ENCODE measurements at places on chromosomes 12 and 14.

DNA sequence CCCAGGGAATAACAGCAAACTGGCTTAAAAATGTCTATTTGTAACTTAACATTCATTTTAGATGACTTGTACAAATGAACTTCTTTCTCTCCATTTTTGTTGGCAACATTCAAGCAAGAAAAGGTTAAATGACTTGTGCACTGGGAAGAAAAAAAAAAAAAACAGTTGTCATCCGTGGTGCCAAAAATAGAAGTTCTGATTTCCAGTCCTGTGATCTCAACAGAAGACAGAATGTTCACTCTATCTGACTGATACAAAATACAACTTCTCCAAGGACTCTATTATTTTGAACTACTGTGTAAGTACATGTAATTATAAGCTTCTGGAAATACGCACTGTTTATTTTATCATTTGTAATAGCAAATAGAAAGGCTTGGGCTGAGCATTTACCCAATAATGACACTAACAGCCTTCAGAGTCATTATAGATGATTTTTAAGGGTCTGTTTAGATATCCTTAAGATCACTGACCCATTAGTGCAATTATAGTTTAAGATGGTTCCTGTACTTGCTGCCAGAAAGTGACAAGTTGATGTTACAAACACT lies 59.9 kb downstream of the LIN7A start:
- DNase-seq, result no peak

DNA sequence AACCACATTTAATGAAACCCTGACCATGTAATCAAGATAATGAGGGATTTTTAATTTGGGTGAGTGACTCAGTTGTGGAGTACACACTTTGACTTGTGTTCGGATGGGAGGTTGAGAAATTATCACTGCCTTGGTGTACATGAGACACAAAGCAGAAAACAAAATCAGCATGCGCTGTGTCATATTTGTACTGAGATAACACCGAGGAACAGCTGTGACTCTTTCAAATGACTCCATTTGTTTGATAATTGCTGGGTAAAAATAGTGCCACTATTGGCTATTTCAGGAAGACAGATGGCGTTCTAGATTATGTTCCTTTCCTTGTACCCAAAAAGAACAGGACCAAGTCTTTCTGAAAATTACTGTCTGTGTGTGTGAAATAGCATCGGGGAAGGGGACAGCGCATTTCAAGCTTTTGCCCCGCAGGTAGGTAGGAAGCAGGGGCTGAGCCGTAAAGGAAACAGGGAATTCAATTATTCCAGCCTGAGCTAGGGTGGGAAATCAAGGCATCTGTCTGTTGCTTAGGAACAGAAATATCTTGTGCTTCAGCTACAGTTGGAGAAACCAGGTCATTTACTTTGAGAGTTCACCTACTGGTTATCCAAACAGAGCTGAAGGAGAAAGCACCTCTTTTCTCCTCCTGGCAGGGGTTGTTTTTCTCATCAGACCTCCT lies 114.3 kb downstream of the SNAPC1 start:
- DNase-seq, result no peak

- DNase-seq, result no peak
These were observed 1381.7 kb upstream of the SEL1L start for GRCh38 chr14:82915381-82915780.

- DNase-seq, result no peak
These were observed 136.2 kb upstream of the PDZRN4 start for GRCh38 chr12:41051954-41052353.

GRCh38 chr14:54175298-54175942 lies 218.8 kb upstream of the BMP4 start:
- peak; percentile 50 for DNase-seq

DNA sequence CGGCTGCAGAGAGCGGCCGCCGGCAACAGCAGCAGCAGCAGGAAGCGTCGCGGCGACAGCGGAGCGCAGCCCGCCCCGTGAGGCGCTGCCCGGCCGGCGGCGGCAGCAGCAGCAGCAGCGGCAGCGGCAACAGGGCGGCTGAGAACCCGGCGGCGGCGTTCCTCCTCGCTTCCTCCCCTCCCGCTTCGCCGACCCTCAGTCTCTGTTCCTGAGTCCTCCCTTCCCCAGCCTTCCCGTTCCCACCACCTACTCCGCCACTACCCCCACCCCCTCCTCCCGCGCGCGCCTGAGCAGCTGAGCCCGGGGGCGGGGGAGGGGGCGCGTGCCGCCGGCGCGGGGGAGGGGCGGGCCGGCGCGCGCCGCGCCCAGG lies 310 bp downstream of the BICDL1 start:
- peak; percentile 64 for DNase-seq

GRCh38 chr14:98444077-98444476 lies 827.9 kb downstream of the BCL11B start:
- no peak for DNase-seq

GRCh38 chr12:53937596-53938325 lies 870 bp upstream of the HOXC13 start:
- DNase-seq, result no peak

DNA sequence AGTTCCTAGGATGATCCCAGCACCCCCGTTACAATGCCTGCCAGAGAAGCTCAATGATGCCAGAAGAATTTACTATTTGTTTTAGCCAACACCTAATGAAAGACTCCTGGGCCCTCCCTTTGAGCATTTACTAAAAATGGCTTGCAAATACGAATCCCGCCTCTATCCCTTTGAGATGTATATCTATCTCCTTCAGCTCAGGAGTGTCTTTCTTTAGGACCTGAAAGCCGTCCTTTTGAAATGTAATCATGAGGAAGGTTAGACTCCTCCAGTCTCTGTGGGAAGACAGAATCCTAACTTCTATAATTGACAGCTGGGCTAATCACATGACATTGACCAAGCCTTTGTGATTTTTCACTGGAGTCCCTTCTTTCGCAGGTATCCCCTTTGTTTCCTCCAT lies 19.2 kb upstream of the DYNC1H1 start:
- DNase-seq, result no peak

DNA sequence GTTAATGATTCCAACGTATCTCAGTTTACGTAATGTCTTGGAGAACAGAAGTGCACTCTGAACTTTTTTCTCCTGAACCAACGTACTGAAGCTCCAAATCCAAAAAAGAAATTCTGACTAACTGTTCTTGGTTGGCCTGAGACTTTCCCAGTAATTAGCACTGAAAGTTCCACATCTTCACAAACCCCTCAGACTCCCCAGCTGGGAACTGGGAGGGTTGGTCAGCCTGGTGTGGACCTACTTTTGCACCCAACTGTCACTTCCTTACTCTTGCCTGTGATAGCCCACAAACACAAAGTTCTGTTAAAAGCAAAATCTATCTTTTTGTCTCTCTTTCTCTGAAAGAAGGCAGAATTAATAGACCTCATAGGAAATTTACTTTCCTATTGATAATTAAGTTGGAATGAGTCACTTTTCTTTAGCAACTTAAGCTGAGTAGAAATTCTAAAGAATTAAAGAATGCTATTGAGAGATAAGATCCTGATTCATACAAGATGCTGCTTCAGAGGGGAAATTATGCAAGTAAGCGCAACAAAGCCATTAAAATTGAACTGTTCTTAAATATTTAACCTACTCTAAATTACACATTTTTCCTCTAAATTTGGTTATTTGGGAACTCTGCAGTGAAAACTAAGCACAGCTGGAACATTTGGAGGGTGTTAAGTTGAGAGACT lies 155.0 kb downstream of the EPS8 start:
- no peak for DNase-seq

- no peak for DNase-seq
These were observed 27.8 kb downstream of the MUCL1 start for GRCh38 chr12:54882079-54882478.

GRCh38 chr14:32014057-32014456 lies 63.0 kb upstream of the ARHGAP5 start:
- DNase-seq, result no peak

DNA sequence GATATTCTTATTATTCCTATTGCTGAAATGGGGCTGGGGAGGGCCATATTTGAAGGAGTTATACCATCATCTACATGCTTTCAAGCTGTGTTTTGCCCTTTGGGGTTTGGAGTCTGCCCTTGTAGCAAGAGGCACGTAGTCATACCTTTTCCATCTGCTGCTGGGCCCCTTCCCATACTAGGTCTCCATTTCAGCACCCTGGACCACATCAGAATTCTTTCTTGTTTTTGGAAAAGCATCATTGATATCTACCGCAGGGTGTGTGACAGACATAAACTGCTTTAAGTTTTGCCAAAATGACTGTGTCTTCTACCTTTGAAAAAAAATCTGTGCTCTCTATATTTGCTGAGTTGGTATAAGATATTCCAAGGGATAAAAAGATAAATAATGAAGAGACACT lies 12.3 kb upstream of the DUSP6 start:
- DNase-seq, result no peak

- no peak for DNase-seq
These were observed 143.2 kb upstream of the RGS6 start for GRCh38 chr14:71789005-71789404.

DNA sequence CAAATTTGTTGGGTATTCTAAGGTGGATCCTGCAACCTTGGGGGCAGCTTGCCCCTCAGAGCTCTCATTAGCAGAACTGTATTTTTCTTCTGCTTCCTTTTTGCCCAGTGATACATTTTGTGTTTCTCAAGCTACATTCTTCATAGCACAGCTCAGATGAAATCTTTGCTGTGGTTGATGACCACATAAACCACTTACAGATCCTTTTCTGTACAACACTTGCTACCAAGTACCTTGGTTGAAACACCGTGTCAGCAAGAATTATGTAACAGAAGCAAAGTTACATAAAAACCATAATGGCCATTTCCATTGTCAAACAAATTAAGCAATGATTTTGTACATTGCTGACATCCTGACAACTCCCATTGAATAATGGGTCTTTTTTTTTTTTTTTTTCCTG lies 9.7 kb upstream of the PLBD1 start:
- no peak for DNase-seq

DNA sequence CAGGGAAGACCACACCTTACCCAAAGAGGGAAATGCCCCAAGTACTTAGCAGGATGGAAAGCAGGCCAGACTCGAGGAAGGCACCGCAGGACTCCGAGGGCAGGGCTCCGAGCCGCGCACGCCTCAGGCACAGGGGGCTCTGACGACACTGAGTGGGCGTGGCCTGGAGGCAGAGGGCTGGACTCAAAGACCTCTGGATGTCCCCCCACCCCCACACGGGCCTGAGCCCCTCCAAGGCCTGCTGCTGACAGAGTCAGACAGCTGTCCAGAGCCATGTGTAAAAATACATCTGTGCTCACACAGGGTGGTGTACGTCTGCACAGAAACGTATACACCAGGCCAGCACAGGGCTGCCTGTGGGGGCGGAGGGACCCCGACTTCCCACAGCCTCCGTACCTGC lies 1.4 kb downstream of the AKT1 start:
- DNase-seq, result no peak

- no peak for DNase-seq
These were observed 63.4 kb upstream of the SLCO1C1 start for GRCh38 chr12:20631711-20632110.

DNA sequence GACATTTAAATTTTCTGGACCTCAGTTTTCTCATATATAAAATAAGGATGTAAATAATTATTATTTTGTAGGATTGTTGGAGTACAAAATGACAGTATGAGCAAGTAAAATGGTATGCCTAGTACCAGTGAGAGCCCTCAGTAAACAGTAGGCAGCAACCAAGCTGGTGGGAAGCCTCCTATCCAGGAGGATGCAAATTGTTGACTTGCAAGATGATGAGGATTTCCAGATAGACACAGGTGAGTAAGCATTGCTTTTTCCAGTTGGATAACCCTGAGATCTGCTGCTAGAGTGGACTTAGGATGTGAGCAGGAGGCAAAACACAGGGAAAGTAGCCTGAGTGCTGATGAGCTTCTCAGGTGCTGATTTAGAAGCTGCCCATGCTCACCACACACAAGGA lies 28.2 kb upstream of the AMIGO2 start:
- no peak for DNase-seq

DNA sequence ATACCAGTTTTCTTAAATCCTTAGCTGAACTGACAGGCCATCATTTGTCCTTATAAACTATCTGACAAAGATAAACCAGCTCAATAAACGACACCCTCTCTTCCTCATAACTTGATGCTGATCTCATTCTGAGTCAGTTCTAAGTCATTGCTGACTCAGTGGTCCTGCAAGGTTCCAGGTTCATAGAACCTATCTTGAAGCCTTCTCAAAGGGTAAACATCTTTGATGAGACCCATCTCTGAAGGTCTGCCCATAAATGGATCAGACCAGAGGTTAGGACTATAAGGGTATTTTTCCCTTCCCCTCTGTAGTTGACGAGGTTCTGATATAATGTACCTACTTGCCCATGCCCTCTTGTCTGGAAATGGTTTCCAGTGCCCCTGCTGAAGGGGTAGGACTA lies 11.9 kb downstream of the NAA25 start:
- DNase-seq, result no peak

DNA sequence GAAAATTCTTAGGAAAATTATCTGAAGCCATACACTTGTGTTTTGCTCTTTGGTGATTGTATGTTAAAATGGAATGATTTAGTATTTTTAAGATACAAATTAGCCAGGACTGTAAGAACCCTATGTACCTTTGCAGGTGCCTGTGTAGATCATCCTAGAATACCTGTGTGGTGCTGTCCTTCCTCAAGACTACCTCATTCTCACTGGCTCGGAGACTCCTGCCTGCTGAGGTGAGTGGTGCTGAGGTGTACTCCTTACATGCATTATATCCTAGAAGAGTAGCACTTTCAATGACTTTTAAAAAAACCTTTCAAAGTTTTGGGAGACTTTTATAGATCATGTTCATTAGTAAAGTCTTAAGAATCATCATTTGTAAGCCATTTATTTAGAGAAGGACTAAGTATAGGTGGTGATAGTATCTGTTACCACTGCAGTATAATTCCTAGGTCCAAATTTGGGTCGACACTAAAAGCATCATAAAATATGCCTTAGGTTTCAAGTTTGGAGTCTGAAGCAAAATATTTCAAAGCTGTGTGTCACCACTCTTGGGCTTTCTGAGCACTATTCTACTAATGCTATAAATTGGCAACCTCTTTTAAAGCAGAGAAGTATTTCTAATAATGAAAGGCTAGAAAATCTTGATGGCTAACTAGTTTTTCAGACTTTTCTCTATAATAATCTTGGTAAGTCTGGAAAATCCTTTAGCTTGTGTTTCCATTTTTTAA lies 36.6 kb downstream of the RASSF8 start:
- DNase-seq, result no peak

- no peak for DNase-seq
These were observed 82.2 kb downstream of the DAD1 start for GRCh38 chr14:22506778-22507351.

- no peak for DNase-seq
These were observed 70.7 kb downstream of the PTPN11 start for GRCh38 chr12:112489456-112489855.

GRCh38 chr12:108033090-108033489 lies 96.0 kb upstream of the WSCD2 start:
- DNase-seq, result no peak

DNA sequence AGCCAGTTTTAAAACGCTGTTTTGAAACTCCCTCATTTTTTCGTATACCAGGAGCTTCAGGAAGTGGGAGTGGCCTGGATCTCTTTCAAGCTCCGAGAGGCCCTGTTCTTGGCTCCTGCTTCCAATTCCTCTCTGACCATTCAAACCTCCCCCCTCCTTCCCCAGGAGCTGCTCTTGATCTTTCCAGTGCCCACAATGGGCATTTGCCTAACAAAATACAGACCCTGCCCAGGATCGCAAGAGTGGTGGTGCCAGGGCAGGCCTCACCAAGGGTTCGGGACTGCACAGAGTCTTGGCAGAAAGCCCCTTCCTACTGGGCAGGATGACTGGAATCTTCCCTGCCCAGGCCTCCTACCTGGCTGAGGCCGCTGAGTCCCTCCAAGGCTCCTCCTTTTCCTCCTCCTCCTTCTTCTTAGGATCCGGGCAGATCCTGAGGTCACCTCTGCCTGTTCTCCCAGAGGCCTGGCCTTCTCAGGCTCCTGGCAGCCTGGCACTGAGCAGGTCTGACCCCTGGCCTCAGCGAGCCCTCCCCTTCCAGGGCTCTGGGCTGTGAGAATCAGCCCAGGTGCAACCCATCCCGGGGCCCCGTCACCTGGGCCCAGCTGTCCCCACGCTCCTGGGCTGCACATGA lies 46.9 kb upstream of the NOS1 start:
- no peak for DNase-seq

All from SHP77 (cell line).